Upper lobe of right lung (tissue), 1 donor: ENCODE measurements at places on chromosomes 16 and 17. TPM values are rescaled to one million over a fixed set of nuclear protein-coding genes. Genes with fewer than 3 reads are reported as not detected.

DNA sequence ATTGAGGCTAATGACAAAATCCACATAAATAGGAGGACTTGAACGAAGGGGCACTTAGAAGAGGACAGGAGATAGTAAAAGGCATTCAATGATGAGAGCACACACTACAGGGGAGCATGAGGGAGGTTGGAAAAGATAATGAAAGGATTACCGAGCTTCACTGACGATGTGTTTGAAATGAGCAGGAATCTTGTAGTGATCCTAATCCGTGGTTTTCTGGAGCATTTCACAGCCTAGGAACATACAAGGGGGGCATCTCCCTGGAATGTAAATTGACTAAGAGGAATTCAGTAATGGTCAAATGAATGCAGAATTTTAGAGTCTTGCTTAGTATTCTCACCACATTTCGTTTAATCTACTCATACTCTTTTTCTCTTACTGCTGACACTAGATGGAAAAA lies 5.2 kb downstream of the ATMIN start:
- DNase-seq = no peak
- no peaks in the 10 kb centered on the region for H3K27me3 ChIP-seq
- H3K36me3 ChIP-seq = peaks cover 44% of the 10 kb centered on the region
- peaks cover 16% of the 10 kb centered on the region for H3K4me1 ChIP-seq
- H3K4me3 ChIP-seq = no peak overlapping the region
- no peak overlapping the region for H3K27ac ChIP-seq

- H3K36me3 ChIP-seq = peaks cover 16% of the 10 kb centered on the region
- no peak overlapping the region for H3K4me3 ChIP-seq
- no peak for DNase-seq
- no peak overlapping the region for H3K27ac ChIP-seq
- no peaks in the 10 kb centered on the region for H3K4me1 ChIP-seq
These were observed 128.7 kb downstream of the TANGO6 start for GRCh38 chr16:68972013-68972412.

DNA sequence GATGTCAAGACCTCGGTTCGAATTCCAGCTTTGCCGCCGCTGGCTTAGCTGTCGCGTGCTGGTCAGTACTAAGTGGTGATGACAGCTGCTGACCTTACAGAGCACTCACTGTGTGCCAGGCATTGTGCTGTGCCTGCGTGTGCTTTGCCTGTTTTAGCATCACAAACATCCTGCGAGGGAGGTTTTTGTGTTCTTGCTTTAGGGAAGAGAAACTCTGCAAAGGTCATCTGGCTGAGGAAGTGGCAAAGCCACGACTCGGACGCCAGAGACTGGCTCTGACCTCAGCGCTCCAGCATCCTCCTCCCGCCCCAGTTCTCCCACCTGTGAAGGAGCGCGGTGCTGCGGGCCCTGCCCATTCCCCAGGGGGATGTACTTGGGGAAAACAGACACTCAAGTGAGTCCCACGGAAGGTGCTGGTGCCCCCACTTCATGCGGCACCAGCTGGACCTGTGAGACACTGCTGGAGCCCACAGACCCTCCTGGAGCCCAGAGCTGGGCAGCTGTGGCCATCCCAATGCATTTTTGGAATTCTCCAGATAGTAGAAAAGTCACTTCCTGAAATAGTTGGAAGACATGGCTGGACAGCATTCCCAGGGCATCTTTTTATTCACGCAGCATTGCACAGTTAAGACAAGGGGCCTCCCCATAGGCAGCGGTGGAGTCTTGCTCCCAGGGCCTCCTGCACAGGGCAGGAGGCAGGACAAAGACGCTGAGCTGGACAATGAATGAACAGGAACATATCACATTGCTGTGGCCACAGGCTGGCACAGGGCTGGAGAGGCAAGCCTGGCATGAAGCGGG lies 20.0 kb upstream of the HERPUD1 start:
- peak overlapping the region; percentile 36 for H3K27ac ChIP-seq
- DNase-seq = peak; percentile 75
- H3K4me3 ChIP-seq = no peak overlapping the region
- peaks cover 59% of the 10 kb centered on the region for H3K4me1 ChIP-seq
- H3K27me3 ChIP-seq = no peaks in the 10 kb centered on the region
- no peaks in the 10 kb centered on the region for H3K36me3 ChIP-seq

DNA sequence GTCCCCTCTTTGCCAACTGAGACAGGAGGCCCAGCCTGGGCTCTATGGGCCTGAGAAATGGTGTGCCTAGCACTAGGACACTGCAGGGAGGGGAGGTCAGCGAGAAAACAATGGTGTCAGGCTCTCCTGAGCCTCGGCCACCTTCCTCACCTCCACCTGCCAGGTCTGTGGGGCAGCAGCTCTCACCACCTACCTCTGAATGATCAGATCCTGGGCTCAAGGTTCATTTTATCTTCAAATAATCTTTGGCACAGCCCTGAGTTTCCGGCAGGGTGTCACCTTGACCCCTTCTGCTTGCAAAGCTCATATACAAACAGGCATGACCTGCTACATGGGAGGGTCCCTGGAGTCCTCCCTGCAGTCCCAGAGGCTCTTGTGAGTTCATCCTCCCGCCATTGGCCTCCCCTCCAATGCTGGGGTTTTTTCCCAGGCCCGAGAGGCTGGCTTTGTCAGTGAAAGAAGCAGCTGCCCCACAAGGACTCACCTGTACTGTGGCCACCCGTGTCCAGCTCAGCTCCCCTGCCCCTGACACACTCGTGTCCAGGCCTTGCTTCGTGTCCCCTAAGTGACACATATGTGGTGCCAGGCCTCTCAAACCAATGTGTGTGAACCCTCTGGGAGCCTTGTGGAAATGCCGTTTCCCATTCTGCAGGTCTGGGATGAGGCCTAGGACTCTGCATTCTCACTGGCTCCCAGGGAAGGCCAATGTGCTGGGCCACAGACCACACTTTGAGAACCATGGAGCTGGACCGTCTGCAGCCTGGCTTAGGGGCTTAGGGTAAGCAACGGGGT lies 176.8 kb upstream of the CIBAR2 start:
- H3K27ac ChIP-seq = no peak overlapping the region
- peaks cover 15% of the 10 kb centered on the region for H3K4me1 ChIP-seq
- no peak for DNase-seq
- H3K36me3 ChIP-seq = no peaks in the 10 kb centered on the region

DNA sequence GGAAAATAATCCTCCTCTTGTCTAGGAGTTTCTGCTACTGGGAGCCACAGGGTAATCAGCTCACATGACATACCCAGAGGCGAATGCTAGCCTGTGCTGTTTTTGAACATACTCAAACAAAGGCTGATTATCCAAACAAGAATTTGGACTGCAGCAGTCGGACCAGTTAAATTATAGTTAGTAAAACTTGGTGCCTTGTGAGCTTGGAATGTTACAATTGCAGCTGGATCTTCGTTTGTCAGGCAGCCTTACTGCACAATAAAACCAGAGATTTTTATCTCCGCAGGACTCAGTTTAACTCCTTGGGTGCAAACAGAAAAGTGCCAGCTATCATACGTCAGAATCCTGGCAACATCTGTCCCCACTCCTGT lies 163.8 kb upstream of the TBX2 start:
- H3K27ac ChIP-seq = peak overlapping the region; percentile 52
- H3K4me3 ChIP-seq = no peak overlapping the region
- no peak for DNase-seq
- H3K36me3 ChIP-seq = no peaks in the 10 kb centered on the region

GRCh38 chr16:69564845-69565670 lies 708 bp upstream of the NFAT5 start:
- H3K4me3 ChIP-seq = peak overlapping the region; percentile 86
- DNase-seq = no peak
- peak overlapping the region; percentile 99 for H3K27ac ChIP-seq
- no peaks in the 10 kb centered on the region for H3K36me3 ChIP-seq

DNASE1L2 gene
- total RNA-seq = 0.78 TPM

ABCA10 gene
- total RNA-seq = 9.2 TPM

BCO1 gene
- total RNA-seq = 0.75 TPM

DNA sequence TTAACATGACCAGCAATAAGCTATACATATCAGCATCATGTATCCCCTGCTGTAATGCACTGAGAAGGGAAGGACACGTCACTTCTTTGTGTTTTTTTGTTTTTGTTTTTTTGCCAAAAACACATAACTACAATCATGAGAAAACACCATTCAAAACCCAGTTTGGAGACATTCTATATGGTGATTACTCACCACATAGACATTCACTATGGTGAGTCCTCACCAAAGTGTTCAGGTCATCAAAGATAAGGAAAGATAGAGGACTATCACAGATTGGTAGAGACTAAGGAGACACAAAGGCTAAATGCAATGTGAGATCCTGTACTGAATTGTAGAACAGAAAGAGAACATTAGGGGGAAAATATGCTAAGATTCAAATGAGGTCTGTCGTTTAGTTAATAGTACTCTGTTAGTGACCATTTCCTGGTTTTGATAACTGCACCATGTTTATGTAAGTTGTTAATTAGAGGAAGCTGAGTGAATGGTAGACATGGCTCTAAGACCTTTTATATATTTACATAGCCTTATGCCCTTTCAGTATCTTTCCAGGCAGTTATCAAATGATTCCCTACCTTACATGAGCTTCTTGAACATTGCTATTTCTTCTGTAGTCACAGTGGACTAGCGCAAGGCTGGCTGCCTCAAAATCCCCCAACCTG lies 46.6 kb downstream of the PIK3R5 start:
- no peak overlapping the region for H3K27ac ChIP-seq
- H3K4me3 ChIP-seq = no peak overlapping the region
- peaks cover 13% of the 10 kb centered on the region for H3K4me1 ChIP-seq
- no peak for DNase-seq
- no peaks in the 10 kb centered on the region for H3K36me3 ChIP-seq
- H3K27me3 ChIP-seq = no peaks in the 10 kb centered on the region

DNA sequence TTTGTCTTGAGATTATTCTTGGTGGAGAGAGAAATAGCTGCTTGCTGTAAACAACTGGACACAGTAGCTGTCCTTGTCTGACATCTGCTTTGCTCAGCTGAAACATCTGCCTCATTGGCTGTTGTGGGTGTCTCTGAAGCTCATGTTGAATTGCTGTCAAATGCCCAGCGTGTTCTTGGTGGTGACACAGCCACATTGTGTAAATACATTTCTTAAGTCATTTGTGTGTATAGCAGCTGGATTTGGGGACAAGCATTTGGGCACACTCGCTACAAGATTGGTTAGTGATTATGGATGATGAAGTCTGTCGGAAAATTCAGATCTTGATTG lies 5.3 kb downstream of the FAM234A start:
- no peaks in the 10 kb centered on the region for H3K36me3 ChIP-seq
- peaks cover 5% of the 10 kb centered on the region for H3K4me1 ChIP-seq
- H3K27ac ChIP-seq = peak overlapping the region; percentile 0
- H3K4me3 ChIP-seq = no peak overlapping the region
- H3K27me3 ChIP-seq = no peaks in the 10 kb centered on the region
- no peak for DNase-seq

- no peak for DNase-seq
- peaks cover 41% of the 10 kb centered on the region for H3K4me1 ChIP-seq
- no peak overlapping the region for H3K27ac ChIP-seq
- H3K4me3 ChIP-seq = no peak overlapping the region
These were observed 7.6 kb downstream of the SNN start for GRCh38 chr16:11675561-11676511.

DNA sequence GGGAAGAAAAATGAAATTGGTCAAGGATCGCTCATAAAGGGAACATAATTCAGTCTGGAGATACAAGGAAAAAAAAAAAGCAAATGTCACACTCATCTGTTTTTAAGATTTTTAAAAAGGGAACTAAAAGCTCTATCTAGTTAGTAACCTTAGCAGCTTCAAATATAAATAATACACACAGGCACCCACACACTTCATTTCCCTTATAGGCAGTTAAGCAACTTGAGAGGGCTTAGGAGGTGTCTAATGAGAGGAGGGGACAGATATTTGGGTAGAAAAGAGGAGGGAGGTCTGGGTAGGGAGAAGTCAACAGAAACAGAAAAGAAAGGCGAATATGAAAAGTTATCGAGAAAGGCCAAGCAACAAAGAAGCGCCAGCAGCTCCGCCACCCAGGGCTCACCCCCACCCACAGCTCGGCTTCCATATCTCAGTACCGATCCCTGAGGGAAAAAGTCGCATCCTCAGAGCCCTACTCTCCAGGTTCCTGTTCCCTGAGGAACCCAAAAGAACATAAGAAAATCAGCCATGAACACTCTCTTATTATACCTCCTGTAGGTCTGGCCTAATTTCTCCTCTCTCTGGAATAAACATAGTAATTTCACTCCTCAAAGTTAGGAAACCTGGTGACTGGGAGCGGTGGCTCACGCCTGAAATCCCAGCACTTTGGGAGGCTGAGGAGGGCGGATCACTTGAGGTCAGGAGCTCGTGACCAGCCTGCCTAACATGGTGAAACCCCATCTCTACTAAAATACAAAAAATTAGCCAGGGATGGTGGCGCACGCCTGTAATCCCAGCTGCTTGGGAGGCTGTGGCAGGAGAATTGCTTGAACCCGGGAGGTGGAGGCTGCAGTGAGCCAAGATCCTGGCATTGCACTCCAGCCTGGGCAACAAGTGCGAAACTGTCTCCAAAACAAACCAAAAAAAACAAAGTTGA lies 69.6 kb upstream of the RCVRN start:
- no peaks in the 10 kb centered on the region for H3K27me3 ChIP-seq
- no peak overlapping the region for H3K4me3 ChIP-seq
- H3K4me1 ChIP-seq = peaks cover 13% of the 10 kb centered on the region

DNA sequence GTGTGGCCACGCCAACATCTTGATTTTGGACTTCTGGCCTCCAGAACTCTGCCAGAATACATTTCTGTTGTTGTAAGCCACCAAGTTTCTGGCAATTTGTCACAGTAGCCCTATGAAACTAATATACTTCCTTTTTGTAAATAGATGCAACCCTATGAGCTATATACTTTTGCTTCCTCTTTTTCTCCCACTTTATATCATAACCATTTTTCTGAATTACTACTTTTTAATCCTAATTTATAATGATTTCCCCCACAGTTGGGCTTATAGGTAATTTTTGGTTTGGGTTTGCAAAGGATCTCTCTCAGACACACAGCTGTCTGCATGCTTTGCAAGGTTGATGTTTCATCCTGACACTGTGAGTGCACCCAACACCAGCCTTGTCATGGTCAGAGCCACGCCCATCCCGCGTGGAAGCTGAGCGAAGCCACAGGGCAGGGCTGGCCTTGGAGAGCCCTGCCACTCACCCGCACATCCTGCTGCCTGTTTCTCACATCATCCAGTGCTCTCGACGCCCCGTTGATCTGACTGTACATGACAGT lies 5.8 kb downstream of the TRIM25 start:
- H3K4me3 ChIP-seq = no peak overlapping the region
- peaks cover 62% of the 10 kb centered on the region for H3K36me3 ChIP-seq
- peak overlapping the region; percentile 97 for H3K27ac ChIP-seq
- H3K27me3 ChIP-seq = no peaks in the 10 kb centered on the region
- peaks cover 45% of the 10 kb centered on the region for H3K4me1 ChIP-seq
